ENCODE measurements at places on chromosomes 2 and 18. TPM values are rescaled to one million over a fixed set of nuclear protein-coding genes. Genes with fewer than 3 reads are reported as not detected.

IL18R1 gene
- 3.9 TPM for total RNA-seq

LHCGR gene
- total RNA-seq = 3.6 TPM

ATOH8 gene
- 170 TPM for total RNA-seq

PDE11A gene
- total RNA-seq = not detected

GREB1 gene
- total RNA-seq = 21.9 TPM

DNA sequence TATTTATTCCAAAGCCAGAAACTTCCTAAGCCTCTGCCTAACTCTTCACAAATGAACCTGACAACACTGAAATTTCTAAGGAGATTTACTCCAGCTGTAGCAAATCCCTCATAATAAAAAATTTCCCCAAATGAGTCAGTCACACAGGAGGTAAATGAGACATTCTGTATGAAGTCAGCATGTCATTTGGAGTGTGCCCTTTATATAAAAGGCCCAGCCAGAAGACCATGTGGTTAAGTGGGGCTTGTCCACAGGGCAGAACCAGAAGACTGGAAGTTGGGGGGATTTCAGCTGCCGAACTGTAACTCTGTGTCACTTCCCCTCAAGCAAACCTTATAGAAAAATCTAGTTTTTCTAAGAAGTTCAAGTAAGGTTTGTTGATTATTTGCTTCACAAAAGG is 30.2 kb downstream of the NRP2 start:
- H3K4me1 ChIP-seq = peaks cover 35% of the 10 kb centered on the region
- no peak overlapping the region for H3K4me3 ChIP-seq
- no peaks in the 10 kb centered on the region for H3K36me3 ChIP-seq
- no peaks in the 10 kb centered on the region for H3K27me3 ChIP-seq
- DNase-seq = no peak
- no peak overlapping the region for H3K27ac ChIP-seq

DNA sequence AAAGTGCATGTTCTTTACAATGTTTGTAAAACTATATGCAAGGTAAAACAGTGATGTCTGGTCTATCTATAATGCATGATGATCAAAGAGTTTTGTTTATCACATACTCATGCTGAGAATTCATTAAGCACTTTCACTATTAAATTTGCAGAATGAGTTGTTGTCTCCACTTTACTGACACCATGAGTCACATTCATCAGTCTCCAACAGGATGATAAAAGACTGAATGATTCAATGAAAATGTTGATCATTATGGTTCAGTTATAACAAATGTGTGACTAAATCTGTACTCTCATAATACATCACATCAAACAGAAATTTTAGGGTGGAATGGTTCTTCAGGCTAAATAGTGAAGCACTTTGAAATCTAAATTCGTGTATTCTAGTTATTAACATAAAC is 129.0 kb downstream of the ERBB4 start:
- no peak overlapping the region for H3K27ac ChIP-seq
- no peaks in the 10 kb centered on the region for H3K36me3 ChIP-seq
- no peak for DNase-seq
- H3K4me3 ChIP-seq = no peak overlapping the region

- H3K27me3 ChIP-seq = no peaks in the 10 kb centered on the region
- H3K36me3 ChIP-seq = no peaks in the 10 kb centered on the region
- H3K4me3 ChIP-seq = peak overlapping the region; percentile 47
- no peaks in the 10 kb centered on the region for H3K4me1 ChIP-seq
- no peak overlapping the region for H3K27ac ChIP-seq
Measured at GRCh38 chr2:29920130-29920577, 1.2 kb downstream of the ALK start.

- H3K36me3 ChIP-seq = no peaks in the 10 kb centered on the region
- peak within 1 kb of the TSS; percentile 56 for H3K4me3 ChIP-seq
- peaks cover 5% of the 10 kb centered on the region for H3K27me3 ChIP-seq
- peak; percentile 21 for DNase-seq
Measured at GRCh38 chr2:191245046-191245868, at the start of gene MYO1B. MYO1B (plus strand) TSS chr2:191245404; CDS start chr2:191276896, 31,492 bp downstream.

DNA sequence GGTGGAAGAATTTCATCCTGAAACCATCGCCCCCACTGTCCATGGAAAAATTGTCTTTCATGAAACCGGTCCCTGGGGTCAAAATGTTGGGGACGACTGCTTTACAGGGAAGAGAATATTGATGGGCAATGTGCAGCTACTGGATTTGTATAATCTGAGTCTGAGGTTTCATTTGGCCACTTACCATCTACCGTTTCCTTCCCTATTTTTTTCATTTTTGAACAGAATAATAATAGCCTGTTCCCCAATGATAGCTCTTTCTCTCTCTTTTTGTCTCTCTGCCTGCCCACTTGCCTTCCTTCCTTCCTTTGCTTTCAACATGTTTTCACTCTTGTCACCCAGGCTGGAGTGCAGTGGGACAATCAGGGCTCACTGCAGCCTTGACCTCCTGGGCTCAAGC is 78.3 kb upstream of the TLK1 start:
- H3K27ac ChIP-seq = no peak overlapping the region
- DNase-seq = no peak
- H3K4me3 ChIP-seq = no peak overlapping the region
- H3K4me1 ChIP-seq = no peaks in the 10 kb centered on the region
- no peaks in the 10 kb centered on the region for H3K36me3 ChIP-seq

DNA sequence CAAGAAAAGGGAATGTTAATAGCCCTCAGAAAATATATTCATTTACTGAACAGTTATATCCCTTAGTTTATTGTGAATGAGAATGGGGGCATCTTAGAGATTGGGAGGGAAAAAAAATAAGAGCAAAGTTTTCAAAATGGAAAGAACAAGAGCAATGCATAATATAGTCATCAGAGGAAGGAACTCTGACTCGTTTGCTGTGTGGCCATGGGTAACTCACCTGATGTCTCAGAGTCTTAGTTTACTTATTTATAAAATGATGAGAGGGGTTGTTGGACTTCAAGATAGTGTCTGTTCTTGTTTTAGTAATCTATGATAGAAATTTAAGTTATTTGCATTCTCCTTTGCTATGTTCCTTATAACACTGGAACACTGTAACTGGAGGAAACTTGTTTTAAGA is 70.7 kb downstream of the EML4 start:
- no peaks in the 10 kb centered on the region for H3K4me1 ChIP-seq
- H3K36me3 ChIP-seq = no peaks in the 10 kb centered on the region
- DNase-seq = no peak

- H3K4me3 ChIP-seq = no peak overlapping the region
- no peaks in the 10 kb centered on the region for H3K36me3 ChIP-seq
- H3K27ac ChIP-seq = no peak overlapping the region
- H3K27me3 ChIP-seq = no peaks in the 10 kb centered on the region
Measured at GRCh38 chr2:16566701-16567100, 98.9 kb downstream of the CYRIA start.

DNA sequence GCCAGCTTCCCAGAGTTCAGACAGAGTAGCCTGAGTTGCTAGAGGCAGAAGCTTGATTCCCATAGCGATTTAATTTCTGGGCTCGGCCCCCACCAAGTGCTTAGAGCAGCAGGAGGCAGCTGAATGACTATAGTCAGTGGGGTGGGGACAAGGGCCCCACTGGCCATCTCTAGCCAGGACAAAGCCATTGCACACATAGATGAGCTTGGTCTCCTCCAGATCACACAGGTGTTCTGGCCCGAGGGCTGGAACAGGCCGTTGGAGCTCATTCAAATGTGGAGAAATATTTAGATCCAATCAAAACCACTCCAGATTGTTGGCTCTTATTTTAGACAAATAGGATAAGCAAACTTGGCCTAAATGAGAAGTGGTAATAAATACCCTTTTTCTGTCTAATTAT is 287.3 kb upstream of the NCKAP5 start:
- no peaks in the 10 kb centered on the region for H3K27me3 ChIP-seq
- H3K27ac ChIP-seq = no peak overlapping the region
- H3K4me3 ChIP-seq = no peak overlapping the region
- DNase-seq = no peak
- H3K36me3 ChIP-seq = no peaks in the 10 kb centered on the region

GRCh38 chr18:7417727-7418126 is 149.4 kb upstream of the PTPRM start:
- no peak overlapping the region for H3K27ac ChIP-seq
- no peaks in the 10 kb centered on the region for H3K36me3 ChIP-seq

GRCh38 chr2:7083580-7084509 is 166.6 kb downstream of the RNF144A start:
- no peak for DNase-seq
- H3K4me3 ChIP-seq = no peak overlapping the region
- no peaks in the 10 kb centered on the region for H3K36me3 ChIP-seq
- H3K4me1 ChIP-seq = no peaks in the 10 kb centered on the region

- H3K4me3 ChIP-seq = no peak overlapping the region
- peak; percentile 81 for DNase-seq
- peaks cover 4% of the 10 kb centered on the region for H3K4me1 ChIP-seq
- no peaks in the 10 kb centered on the region for H3K36me3 ChIP-seq
Measured at GRCh38 chr2:38187541-38188011, 111.6 kb upstream of the CYP1B1 start.

DNA sequence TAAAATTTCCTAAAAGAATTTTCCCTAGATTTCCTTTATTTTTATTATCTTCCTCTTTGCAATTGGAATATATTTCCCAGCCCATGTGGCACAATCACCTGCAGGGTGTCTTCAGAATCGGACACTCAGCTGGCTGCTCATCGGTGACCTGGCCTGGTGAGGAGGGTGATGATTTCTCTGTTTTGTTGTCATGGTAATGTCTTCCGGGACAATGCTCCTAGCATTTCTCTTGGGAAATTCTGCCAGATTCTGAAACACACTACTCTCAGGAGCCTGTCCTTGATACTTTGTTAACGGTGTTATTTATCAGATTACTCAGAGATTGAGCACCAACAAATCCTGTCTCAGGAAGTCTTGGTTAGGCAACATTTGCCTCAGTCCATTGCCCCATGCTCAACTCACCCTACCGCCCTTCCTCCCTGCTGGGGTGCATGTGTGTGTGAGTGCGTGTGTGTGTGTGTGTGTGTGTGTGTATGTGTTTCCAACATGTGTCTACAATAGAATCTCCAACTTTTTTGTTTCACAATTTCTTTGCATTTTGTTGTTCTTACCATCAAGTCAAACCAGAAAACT is 70.3 kb downstream of the MYT1L start:
- H3K4me3 ChIP-seq = no peak overlapping the region
- H3K4me1 ChIP-seq = no peaks in the 10 kb centered on the region
- no peak overlapping the region for H3K27ac ChIP-seq
- H3K36me3 ChIP-seq = no peaks in the 10 kb centered on the region
- no peaks in the 10 kb centered on the region for H3K27me3 ChIP-seq
- DNase-seq = no peak

- DNase-seq = no peak
- H3K4me3 ChIP-seq = no peak overlapping the region
- no peaks in the 10 kb centered on the region for H3K27me3 ChIP-seq
- no peak overlapping the region for H3K27ac ChIP-seq
- no peaks in the 10 kb centered on the region for H3K36me3 ChIP-seq
- H3K4me1 ChIP-seq = peaks cover 21% of the 10 kb centered on the region
Measured at GRCh38 chr2:101781791-101782426, 84.4 kb downstream of the MAP4K4 start.

DNA sequence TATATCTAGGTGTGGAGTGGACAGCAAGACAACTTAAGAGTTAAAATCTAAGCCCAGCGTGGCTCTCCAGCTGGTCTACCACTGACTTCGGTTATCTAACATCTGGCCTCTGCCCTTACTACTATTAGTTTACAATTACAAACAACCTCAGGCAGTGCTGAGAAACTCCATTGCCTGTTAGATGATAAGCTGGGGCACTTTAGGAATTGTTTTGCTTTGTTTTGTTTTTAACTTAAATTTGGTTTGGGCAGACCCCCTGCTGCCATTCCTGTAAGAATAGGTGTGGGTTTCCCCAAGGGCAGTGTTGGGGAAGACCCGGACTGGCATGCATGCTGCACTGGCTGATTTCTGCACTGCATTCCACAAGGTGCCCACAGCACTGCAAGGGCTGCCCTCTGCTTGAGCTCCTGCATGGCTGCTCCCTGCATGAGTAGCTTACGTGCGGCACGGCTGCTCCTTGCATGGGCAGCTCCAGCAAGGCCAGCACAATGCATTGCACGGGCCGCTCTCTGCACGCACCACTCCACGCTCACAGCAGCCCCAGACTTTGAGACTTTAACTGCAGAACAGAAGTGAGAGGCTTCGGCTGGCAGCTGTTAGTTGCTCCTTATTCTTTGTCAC is 74.2 kb upstream of the SERTAD2 start:
- peak overlapping the region; percentile 70 for H3K27ac ChIP-seq
- H3K4me1 ChIP-seq = no peaks in the 10 kb centered on the region
- H3K4me3 ChIP-seq = no peak overlapping the region
- DNase-seq = no peak
- H3K27me3 ChIP-seq = no peaks in the 10 kb centered on the region

All from tibial nerve (tissue), 4 donors.